Right lobe of liver (tissue), 6 donors: ENCODE measurements at places on chromosomes 16 and 17.

DNA sequence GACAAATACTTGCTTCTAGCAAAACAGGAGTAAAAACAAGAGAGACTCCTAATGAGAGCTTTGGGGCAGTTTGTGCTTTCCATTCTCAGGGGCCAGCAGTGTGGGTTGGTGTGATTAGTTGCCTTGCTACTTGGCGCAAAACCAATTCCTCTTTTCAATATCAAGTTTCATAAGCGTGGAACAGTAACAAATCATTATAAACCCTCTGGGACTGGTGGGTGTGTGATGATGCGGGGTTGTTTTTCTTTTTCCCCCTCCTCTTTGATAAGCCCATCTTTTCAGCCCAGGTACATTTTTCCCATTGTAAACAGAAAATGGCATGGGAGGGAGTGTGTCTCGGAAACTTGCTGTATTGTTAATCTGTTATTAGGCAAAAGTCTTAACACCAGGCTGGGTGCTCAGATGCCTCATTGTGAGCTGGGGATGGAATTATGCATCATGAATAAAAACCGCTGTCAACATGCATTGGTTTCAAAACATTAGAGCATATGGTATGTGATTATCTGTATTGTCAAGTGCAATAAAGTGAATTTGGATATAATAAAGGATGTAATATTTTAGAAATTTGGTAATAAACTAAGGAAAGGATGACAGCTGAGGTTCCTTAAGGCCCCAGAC lies 166.4 kb downstream of the CCDC182 start:
- no peak for DNase-seq

GRCh38 chr17:69375229-69375628 lies 39.3 kb upstream of the MAP2K6 start:
- DNase-seq, result no peak

GRCh38 chr16:11550791-11551498 lies 35.8 kb downstream of the LITAF start:
- DNase-seq, result peak; percentile 59

GRCh38 chr17:40335620-40336019 lies 26.6 kb downstream of the RARA start:
- no peak for DNase-seq

- no peak for DNase-seq
These were observed 157.0 kb upstream of the CDH11 start for GRCh38 chr16:65278874-65279273.

DNA sequence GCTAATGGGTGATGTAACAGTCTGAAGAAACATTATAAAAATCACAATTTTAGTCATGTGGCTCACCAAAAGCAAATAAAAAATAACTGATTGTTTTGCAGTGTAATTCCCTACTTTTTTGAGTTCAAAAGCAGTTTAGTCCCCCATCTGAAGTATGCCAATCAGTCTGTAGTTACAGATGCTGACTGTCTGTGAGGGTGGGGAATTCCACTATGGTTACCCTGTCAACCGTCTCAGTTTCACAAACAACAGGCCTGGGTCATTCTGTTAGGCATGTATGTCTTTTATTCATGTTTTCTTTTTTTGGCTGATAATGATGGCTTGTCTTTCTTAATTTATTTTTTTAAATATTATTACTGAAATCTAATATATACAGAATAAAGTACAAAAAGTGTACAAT lies 69.3 kb downstream of the STXBP4 start:
- DNase-seq, result no peak

DNA sequence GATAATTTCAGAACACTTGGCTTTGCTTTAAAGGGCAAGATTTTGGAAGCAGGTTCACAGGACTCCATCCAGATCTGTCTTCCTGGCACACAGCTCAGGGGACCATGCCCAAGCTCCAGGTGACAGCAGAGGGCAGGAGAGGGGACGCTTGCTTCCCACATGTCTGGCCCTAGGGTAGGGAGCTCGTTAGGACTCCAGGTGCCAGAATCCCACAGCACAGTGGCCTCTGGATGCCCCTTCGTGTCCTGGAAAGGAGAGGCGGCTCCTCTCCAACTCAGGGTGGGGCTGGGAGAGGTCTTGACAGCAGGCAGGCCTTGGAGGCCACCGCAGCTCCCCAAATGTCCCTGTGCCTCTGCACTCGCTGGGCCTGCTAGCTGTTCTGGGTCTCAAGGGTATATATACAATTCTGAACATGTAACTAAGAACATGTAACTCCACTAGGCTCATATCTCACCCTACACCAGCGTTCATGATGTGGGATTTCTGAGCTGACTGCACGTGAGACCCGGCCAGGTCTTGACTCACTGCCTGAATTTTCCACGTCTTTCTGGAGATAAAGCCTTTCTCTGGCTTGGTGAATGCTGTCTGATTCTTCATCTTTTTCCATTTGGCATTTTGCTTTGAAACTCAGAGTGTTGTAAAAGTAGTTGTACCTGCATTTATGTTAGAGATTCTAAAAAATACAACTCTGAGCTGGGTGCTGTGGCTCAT lies 52.8 kb downstream of the MARCHF10 start:
- no peak for DNase-seq

- DNase-seq, result no peak
These were observed 42.5 kb upstream of the ENDOV start for GRCh38 chr17:80372456-80372855.

DNA sequence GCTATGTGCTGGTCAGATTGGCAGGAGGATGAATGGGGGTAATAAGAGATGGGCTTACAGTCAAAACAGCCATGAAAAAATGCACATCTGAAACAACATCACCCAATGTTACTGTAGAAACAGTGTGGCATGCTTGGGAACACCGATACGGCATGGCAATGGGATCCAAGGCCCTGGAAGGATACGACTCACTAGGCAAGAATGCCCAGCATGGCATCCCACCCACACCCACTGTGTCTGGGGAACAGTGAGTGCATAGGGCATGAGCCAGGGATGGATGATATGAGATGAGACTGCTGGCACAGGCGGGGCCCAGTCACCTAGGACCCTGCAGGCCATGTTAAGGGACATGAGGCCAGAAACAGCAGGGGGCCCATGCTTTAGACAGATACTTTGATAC lies 11.5 kb downstream of the TRIM25 start:
- DNase-seq, result peak; percentile 28

DNA sequence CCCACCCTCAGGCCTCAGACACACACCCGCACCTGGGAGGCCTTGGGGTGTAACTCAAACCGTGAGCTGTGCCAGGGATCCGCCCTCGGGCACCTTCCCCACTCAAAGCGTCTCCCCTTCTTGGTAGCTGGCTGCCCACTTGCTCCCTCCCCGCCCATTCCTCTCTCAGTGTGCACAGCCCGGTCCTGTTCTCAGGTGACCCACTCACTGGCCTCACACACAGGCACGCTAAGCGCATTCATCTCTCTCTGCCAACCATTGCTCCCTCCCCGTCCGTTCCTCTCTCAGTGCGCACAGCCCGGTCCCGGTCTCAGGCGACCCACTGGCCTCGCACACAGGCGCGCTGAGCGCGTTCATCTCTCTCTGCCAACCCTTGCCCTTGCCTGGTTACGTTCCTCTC lies 20.8 kb downstream of the WDR45B start:
- no peak for DNase-seq

GRCh38 chr16:30750876-30751465 lies 2.7 kb downstream of the PHKG2 start:
- no peak for DNase-seq

GRCh38 chr17:64538508-64539130 lies 31.8 kb downstream of the CEP95 start:
- DNase-seq, result no peak

GRCh38 chr16:80046261-80046660 lies 445.7 kb upstream of the MAF start:
- DNase-seq, result no peak

- DNase-seq, result no peak
These were observed 10.7 kb downstream of the PYCARD start for GRCh38 chr16:31191697-31192428.

- DNase-seq, result no peak
These were observed 7.9 kb upstream of the UBE2I start for GRCh38 chr16:1301562-1301961.

DNA sequence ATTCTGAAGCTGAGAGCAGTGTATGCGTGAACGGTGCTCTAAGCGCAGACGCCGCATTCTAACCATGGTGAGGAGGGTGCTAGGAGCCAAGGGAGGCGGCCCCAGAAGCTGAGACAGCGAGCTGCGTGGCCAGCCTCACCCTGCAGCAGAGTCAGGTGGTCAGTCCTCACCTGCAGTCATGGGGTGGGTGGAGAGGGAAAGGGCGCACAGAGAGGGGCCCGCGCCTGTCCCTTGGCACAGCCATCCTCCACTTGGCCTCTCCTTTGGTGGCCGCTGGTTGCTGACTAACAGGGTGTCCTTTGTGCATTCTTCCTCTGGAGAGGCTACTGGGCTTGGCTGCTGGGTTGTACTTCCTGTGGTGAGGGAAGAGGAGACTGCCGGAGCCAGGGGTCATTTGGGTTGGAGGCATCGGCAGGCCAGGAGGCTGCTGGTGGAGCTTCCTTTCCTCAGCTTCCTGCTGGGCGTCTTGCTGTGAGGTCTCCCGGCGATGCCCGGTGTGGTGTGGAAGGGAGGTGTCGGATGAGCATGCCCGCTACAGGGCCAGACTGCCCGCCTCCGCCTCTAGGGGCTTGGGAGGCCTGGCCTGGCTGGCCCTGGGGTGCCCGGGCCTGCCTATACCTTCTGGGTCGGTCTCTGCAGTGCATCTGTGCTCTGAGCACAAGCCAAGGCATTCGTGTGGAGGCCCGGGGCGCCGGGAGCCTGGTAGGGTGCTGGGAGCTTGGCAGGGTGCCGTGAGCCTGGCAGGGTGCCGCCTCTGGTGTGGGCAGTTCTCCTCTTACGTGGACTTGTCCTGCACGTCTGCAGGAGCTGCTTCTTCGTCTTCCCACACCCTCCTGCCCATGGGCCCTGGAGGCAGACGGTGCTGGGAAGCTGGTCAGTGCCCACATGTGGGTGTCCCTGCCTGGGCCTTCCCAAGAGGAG lies 17.4 kb downstream of the RNF213 start:
- peak; percentile 57 for DNase-seq

DNA sequence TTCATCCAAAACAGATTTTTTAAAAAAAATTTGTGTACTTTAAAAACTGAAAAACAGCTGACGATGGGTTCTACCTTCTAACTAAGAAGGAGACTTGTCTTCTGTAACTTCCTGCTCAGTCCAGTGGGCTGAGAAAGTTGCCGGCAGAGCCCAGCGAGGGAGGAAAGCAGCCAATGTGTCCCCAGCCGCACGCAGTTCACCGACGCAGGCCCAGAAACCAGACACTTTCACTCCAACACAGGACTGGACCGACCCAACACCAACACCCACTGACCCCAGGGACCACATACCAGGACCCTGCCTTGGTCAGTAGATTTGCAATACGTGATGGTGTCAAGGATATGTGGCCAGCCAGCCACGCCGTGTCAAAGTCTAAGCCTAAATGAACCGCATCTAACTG lies 25.6 kb downstream of the TRAP1 start:
- no peak for DNase-seq

DNA sequence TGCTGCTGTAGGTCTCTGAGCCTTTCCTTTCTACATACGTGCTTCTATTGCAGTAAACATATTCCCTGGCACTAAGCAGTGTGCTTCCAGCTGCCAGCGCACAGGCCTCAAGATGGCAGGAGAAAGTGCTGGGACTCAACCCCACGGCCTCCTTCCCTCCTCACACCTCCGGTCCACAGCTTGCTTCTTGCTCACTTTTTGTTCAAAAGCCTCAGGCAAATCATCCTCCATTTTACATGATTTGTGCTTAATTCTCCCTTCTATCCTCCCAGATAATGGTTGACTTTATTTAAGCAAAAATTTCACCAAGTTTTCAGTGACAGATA lies 5.4 kb downstream of the CDK5R1 start:
- DNase-seq, result no peak

GRCh38 chr17:49548506-49549310 lies 27.0 kb upstream of the NXPH3 start:
- DNase-seq, result no peak

DNA sequence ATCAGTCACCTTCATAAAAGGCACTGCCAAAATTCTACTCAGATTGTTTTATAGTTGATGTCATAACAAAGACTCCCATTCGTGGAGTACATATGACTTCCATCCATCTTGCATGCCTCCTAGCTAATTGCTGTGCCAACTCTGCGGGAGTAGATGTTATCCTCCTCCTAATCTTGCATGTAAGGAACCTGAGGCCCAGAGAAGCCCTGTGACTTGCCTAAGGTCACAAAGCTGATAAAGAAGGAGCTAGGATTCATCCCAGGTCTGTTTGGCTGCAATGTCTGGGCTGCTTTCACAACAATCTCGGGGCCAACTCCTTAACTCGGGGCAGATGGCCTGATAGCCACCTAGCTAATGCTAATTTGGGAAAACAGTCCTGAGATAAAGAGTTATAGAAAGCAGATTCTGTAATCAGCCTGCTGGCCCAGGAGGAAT lies 87.3 kb downstream of the YPEL2 start:
- DNase-seq, result no peak

- no peak for DNase-seq
These were observed 106.2 kb downstream of the BRIP1 start for GRCh38 chr17:61757168-61757567.

GRCh38 chr16:57798953-57799599 lies 3.2 kb downstream of the KIFC3 start:
- no peak for DNase-seq

DNA sequence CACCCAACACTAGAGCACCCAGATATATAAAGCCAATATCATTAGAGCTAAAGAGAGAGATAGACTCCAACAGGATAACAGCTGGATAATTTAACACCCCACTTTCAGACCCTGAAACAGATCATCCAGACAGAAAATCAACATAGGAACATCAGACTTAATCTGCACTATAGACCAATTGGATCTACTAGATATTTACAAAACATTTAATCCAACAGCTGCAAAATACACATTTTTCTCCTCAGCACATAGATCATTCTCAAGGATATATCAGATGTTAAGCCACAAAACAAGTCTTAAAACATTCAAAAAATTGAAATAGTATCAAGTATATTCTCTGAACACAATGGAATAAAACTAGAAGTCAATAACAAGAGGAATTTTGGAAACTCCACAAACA lies 4.1 kb upstream of the CCL13 start:
- DNase-seq, result no peak

- no peak for DNase-seq
These were observed 1.5 kb upstream of the CMTM4 start for GRCh38 chr16:66698046-66698445.

- DNase-seq, result no peak
These were observed 49.3 kb upstream of the USP7 start for GRCh38 chr16:9012848-9013507.

DNA sequence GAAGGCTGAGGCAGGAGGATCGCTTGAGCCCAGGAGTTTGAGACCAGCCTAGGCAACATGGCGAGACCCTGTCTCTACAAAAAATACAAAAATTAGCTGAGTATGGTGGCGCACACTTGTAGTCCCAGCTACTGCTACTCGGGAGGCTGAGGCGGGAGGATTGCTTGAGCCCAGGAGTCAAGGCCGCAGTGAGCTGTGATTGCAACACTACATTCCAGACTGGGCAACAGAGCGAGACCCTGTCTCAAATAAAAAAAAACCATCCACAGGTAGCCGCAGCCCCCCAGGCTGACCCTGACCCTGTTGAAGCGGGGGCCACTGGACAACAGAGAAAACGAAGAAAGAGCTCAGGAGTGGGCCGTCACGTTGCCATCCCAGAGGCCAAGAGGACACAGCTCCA lies 4.0 kb downstream of the SLC43A2 start:
- DNase-seq, result no peak

- no peak for DNase-seq
These were observed 9.0 kb upstream of the CACNA1H start for GRCh38 chr16:1143761-1144450.
